Panc1 (cell line): ENCODE measurements at places on chromosomes 3 and 15.

GRCh38 chr15:57806003-57806402 lies 99.5 kb downstream of the POLR2M start:
- DNase-seq: no peak

DNA sequence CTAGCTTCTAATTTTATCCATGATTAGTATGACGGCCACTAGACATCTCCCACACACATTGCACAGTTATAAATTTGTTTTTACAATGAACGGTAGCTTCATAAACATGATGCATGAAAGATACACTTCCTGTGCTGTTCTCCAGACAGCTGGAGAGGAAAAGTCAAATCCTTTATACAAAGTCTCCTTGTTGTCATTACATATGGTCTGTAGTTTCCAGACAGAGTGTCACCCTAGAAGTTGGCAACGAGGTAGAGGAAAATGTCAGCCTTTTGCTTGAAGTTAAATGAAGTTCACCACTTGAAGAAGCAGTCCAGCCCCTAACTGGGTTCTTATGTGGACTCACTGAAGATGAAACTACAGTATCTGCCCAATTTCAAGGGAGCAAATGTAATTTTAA lies 253.0 kb upstream of the P2RY1 start:
- no peak for DNase-seq

GRCh38 chr3:73727117-73727821 lies 102.5 kb upstream of the PDZRN3 start:
- no peak for DNase-seq

- DNase-seq: no peak
Measured at GRCh38 chr15:23629234-23629805, 18.3 kb downstream of the MAGEL2 start.

DNA sequence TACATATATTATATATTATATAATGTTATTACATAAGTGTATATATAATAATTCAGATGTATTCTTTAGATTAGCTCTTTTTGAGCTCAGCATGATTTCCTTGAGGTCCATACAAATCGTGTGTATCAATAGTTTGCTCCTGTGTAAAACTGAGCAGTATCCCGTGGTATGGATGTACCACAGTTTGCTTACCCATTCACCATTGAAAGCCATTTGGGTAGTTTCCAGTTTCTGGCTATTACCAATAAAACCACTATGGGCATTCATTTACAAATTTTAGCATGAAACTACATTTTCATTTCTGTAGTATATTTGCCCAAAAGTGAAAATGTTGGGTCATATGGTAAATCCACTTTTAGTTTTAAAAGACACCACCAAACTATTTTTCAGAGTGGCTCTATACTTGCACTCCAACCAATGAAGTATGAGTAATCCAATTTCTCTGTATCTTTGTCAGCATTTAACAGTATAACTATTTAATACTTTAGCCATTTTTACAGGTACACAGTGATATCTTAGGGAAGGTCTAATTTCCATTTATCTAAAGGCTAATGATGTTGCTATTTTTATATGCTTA lies 1361.4 kb upstream of the GBE1 start:
- DNase-seq: no peak

DNA sequence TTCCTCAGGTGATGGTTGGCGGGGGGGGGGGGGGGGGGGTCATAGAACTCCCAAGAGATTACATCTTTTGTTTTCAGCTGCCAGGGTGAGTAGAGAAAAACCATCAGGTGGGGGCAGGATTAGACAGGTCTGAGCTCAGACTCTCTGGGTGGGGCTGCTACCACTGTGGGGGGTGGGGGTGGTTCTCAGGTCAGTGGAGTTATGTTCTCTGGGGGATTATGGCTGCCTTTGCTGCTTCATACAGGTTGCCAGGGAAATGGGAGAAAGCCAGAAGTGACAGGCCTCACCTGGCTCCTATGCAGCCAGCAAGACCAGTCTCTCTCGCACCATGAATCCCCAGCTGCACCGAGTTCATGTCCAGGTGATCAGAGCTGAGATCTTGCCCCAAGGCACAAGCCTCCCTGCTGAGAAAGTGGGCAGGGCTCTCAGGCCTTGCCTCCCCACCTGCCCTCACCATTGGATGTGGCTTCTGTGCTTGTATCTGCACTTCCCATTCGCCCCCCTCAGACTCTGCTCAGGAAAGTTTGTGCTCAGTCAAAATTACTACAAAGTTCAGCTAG lies 828.1 kb downstream of the MCTP2 start:
- no peak for DNase-seq

DNA sequence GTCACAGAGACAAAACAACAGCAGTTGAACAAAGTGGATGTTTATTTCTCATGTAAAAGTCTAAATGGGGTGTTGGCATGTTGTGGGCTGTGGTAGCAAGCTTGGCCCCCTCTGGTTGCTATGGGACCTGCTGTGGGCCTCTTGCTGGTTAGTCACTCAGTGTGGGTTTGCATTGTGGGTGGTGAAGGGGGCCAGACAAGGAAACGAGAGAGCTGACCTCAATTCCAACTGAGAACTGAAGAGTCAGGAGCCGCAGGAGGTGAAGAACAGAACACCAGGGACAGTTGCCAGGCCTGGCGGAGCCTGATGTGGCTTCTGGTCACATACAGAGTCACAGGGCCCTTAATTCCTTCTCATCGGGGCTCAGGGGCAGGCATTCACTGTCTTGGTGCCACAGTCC lies 1.9 kb upstream of the ADPGK start:
- no peak for DNase-seq

- DNase-seq: peak; percentile 28
Measured at GRCh38 chr15:76840830-76841460, 64.2 kb downstream of the SCAPER start.

GRCh38 chr3:16264174-16264707 lies 502 bp downstream of the DPH3 start:
- DNase-seq: no peak

GRCh38 chr3:67329358-67329757 lies 325.1 kb downstream of the SUCLG2 start:
- DNase-seq: no peak

DNA sequence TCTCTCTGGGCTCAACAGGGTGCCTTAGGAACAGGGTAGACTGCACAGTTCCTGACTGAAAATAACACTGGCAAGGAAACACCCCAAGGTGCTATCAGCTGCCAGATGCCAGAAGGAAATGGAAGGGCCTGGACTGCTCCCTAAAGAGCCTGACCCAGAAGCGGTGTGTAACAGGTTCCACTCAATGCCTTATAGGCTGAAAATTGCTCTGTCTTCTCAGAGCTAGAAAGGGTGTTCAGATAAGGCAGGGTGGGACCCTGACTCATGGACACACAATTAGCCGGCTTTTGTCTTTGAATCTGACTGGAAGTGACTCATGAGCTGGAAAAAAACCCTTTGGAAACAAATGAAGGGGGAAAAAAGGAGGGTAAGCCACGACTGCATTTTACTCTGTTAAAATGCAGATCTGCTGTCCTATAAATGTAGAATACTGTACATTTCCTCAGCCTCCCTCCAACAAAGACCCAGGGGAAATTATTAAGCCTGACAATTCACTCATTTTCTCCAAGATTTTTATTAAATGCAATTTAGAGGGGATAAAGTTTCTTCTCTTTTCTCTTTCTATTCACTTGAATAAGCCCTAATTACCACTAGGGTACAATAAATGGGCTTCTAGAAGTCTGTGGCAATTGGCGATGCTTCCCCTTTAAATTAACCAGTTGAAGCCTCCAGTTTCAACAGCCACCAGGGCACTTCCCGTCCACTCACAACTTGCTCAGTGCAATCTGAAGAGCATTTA lies 160.2 kb upstream of the TBL1XR1 start:
- peak; percentile 45 for DNase-seq

DNA sequence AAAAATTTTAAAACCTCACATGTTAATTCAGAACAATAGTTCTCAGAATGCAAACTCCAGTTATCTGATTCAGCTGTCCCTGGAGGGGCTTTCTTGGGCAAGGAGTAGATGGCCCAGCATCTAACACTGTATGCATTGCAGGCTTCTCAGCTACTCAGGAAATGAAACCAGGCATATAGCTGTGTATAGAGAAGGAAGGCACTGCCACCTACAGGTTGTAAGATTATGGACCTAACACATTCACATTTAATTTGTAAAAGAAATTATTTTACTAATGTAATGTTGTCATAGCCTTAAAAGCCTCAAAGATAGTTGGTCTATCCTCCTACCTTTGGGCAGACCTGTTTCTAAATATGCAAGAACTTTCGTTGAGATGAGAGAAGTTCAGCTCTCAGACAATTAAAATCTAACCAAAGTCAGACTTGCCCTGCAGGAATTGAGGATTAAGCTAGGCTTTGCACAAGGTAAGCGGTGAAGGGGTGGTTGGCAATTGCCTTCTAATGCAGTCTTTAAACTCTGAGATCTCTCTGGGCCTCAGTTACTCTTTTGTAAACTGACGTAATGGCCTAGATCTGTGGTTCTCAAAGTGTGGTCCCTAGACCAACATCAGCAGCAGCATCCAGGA lies 132.8 kb upstream of the SLC24A5 start:
- peak; percentile 8 for DNase-seq
